Activated effector memory CD4-positive, alpha-beta T cell treated with Interleukin-2 at 50 U/mL for 16 hours (primary cell): ENCODE measurements at places on chromosomes 4 and X.

GRCh38 chr4:44421330-44422065 lies 27.1 kb downstream of the KCTD8 start:
- no peak for DNase-seq

- no peak for DNase-seq
These were observed 751.8 kb upstream of the POU3F4 start for GRCh38 chrX:82756272-82756671.

GRCh38 chr4:102599455-102599854 lies 98.3 kb downstream of the NFKB1 start:
- DNase-seq, result no peak

GRCh38 chr4:186486172-186486571 lies 69.2 kb downstream of the MTNR1A start:
- DNase-seq, result no peak

DNA sequence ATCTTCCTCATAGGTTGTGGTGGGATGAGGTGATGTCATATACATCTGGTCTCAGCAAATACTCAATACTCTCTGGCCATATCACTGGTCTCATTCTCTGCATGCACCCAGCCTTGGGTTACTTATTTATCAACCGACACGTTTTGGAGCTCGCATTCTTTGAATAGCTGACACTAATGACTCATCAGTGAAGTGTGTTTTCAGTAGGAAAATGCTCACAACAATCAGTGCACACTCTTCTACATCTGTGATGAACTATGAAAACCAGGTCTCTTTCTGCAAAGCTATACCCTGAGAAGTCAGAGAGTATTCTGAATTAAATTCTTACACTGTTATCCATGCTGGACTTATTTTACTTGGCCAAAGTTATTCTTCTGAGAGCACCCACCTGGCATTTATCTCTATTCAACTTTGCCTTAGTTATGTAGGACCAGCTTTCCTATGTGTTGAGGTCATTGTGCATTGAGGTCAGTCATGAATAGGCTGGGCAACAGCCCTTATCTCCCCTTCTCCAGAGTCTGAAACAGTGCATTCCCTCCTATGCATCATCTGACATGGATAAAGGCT lies 58.7 kb upstream of the DHX15 start:
- no peak for DNase-seq

GRCh38 chr4:17166954-17167353 lies 268.5 kb upstream of the LDB2 start:
- DNase-seq, result no peak

DNA sequence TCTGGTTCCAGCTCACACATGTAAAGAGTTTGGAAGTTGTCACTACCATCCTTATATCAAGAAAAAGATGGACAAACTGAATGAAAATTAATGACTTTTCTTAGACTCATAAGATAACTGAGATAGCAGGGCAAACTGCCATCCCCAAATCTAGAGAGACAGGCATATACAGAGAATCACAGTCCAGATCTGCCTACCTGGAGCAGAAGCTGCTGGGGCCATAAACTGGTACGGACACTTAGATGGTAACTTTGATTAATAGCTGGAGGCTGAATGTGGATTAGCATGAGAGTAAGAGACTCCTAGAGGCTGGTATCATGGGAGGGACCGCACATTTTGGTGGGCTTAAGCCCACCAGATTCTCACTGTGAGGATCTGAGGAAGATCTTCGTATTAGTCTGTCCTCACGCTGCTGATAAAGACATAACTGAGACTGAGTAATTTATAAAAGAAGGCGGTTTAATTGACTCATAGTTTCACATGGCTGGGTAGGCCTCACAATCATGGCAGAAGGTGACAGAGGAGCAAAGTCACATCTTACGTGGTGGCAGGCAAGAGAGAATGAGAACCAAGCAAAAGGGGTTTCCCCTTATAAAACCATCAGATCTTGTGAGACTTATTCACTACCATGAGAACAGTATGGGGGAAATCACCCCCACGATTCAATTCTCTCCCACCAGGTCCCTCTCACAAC lies 10.8 kb upstream of the POLA1 start:
- no peak for DNase-seq

DNA sequence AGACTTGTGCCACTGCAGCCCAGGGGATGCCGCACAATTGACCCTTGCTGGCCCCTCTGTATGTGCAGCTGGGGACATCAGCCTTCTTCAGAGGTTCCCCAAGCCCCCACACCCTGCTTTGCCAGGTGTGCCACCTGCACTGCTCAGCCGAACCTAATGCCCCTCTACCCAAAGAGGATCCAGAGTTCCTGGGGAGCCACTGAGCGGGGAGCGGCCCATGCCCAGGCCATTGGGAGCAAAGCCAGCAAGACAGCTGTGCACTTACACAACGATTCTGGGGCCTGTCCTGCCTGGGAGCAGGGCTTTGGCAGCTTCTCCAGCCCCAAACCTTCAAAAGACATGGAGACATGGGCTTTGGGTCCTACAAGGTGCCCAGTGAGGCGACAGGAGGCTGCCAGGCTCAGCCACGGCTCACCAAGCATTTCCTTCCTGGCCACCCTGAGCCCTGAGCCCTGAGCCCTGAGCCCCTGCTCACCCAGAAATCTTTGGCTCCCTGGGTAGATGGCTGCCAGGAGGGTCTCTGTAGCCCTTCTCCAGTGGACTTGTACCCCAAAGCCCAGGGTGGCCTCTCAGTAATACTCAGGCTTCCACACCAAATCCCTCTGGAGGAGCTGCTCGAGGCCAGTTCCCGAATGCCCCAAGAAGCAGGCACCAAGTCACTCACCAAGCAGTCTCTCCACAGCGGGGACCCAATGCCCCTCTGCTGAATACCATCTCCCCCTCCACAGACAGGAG lies 13.0 kb downstream of the PNMA6E start:
- DNase-seq, result no peak

DNA sequence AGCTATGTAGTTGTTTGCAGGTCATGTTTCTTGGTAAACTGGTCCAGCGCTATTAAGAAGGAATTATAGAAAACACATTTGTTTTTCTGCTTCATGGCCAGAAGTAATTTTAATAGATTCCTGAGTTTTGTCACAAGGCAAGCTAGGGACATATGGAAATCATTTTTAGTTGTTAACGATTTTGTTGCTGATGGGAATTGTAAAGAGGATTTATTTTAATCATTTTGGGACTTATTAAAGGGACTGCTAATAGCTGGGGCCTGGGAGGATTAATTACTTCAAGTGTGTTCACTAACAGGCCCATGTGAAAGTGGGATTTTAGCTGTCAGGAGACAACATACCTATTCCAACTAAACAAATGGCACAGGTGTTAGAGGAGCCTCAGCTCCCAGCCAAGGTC lies 492.0 kb upstream of the ARX start:
- DNase-seq, result no peak

DNA sequence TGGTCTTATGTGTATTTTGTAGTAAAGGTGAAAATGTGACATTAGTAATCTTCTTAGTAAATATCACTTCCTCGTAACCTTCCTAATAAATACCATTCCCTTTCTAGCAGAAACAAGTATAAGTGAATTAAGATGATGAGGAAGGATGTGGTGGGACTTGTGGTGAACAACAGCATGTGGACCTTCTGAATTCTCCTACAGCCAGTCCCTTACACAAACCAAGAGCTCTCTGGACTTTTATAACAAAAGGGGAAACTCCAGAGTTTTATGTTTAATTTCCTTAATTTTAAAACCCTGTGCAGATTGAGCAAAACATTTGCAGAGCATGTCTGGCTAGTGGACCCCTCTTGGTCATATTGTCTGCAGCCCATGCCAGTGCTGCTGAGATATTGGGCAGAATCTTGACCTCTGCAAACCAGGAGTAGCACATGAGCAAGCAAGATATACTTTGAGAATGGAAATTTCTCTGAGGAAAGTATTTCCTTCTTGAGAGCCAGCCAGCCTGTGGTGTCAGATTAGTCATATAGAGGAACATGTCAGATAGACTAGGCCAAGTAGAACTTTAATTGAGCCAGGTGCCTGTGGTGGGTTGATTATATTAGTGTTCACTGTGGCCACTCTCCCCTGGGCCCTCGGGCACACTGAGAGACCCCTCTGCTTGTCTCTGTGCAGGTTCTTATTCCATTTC lies 328.2 kb downstream of the DKK2 start:
- DNase-seq, result no peak

- no peak for DNase-seq
These were observed 356.0 kb downstream of the ADAM29 start for GRCh38 chr4:175273995-175274753.

DNA sequence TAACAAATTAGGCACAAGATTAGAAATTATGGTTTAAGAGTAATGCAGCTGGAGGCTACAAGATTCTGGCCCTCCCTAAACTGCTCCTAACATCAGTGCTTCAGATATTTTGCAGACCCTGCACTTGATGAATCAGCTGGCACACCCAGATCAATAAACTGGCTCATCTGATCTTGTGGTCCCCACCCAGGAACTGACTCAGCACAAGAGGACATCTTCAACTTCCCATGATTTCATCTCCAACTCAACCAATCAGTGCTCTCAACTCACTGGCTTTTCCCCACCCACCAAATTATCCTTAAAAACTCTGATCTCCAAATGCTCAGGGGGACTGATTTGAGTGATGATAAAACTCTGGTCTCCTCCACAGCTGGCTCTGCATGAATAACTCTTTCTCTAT lies 21.7 kb upstream of the TMEM33 start:
- DNase-seq, result no peak

- no peak for DNase-seq
These were observed 66.0 kb downstream of the CAMK2D start for GRCh38 chr4:113695328-113696169.
